ENCODE measurements at places on chromosomes 16 and 17. TPM values are rescaled to one million over a fixed set of nuclear protein-coding genes. Genes with fewer than 3 reads are reported as not detected.

- H3K4me3 ChIP-seq, result no peak overlapping the region
- H3K27me3 ChIP-seq, result no peaks in the 10 kb centered on the region
- H3K27ac ChIP-seq, result no peak overlapping the region
- DNase-seq, result no peak
- peaks cover 11% of the 10 kb centered on the region for H3K4me1 ChIP-seq
These were observed 31.2 kb downstream of the NDEL1 start for GRCh38 chr17:8466873-8467272.

Gene RAD51D
- total RNA-seq, result 12.6 TPM

- H3K36me3 ChIP-seq, result no peaks in the 10 kb centered on the region
- no peaks in the 10 kb centered on the region for H3K4me1 ChIP-seq
- peaks cover 28% of the 10 kb centered on the region for H3K27me3 ChIP-seq
These were observed 6.9 kb downstream of the CARMIL2 start for GRCh38 chr16:67651847-67652246.

DNA sequence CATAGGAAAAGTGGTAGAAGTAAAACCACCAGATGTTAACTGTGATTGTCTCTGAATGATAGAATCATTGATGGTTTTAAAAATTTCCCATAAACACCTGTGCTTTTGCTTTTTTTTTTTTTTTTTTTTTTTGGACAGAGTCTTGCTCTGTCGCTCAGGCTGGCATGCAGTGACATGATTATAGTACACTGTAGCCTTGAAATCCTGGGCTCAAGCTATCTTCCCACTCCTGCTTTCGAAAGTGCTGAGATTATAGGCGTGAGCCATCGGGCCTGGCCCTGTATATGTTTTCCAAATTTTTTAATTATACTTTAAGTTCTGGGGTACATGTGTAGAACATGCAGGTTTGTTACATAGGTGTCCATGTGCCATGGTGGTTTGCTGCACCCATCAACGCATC, 80.5 kb downstream of the NF1 start:
- H3K27ac ChIP-seq, result no peak overlapping the region
- no peak overlapping the region for H3K4me3 ChIP-seq
- no peak for DNase-seq
- no peaks in the 10 kb centered on the region for H3K36me3 ChIP-seq
- H3K27me3 ChIP-seq, result no peaks in the 10 kb centered on the region

DNA sequence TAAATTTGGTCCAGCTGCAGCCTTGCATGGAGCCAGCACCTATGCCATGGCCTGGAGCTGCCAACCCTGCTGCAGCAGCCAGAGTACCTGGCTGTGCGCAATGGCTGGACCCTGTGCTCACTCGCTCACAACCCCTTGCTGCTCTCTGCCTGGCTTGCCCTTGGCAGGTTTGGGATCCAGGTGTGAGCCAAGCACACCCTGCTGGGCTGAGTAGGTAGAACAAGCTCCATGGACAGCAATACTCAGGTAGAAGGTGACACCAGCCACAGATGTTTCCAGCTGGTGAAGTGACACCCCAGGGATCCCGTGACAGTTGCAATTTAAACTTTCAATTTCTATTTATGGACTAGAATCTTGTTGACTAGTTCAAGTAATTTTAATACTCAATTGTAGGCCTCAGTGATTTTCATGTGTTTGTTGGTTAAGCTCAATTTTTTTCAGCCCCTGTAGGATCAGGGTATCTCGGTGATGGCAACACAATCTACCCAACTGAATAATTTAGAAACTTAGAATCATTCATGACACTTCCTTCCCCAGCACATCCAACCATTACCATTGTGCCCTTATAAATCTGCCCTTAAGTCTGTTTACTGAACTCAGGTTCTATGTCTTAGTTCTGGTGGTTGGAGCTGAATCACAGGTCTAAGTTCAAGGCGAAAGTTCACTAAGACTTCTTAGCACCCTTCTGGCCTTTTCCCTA, 480.0 kb downstream of the PMP22 start:
- H3K27ac ChIP-seq, result no peak overlapping the region
- no peaks in the 10 kb centered on the region for H3K4me1 ChIP-seq
- no peaks in the 10 kb centered on the region for H3K27me3 ChIP-seq
- H3K36me3 ChIP-seq, result no peaks in the 10 kb centered on the region

Data from breast epithelium (tissue), 4 donors.